Dermis microvascular lymphatic vessel endothelial cell (primary cell): ENCODE measurements at places on chromosomes 1 and 21. TPM values are rescaled to one million over a fixed set of nuclear protein-coding genes. Genes with fewer than 3 reads are reported as not detected.

OR6N1 gene
- not detected in 2 replicates for total RNA-seq

PLA2G2D gene
- not detected in 2 replicates for total RNA-seq

MRPL20 gene
- total RNA-seq, result 88.1 and 95.9 TPM in 2 replicates

DNA sequence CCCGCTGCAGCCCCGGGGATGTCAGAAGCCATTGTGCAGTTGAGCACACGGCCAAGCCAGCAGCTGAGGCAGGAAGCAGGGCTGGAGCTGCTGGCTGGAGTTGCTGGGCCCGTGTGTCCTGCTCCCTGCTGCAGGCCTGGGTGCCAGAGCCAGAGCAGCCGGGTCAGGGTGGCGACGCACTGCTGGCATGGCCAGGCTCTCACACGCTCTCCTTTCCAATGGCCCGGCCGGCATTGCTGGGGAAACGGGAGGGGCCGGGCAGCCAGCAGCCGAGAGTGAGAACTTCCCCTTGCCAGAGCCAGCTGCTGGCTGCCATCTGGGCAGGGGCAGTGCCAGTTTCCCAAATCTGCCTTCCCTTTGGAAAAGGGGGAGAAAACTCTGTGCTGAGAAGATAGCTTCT, 82.4 kb upstream of the PROX1 start:
- no peak for DNase-seq

GRCh38 chr1:56147459-56147858, 431.9 kb downstream of the PLPP3 start:
- DNase-seq, result no peak

DNA sequence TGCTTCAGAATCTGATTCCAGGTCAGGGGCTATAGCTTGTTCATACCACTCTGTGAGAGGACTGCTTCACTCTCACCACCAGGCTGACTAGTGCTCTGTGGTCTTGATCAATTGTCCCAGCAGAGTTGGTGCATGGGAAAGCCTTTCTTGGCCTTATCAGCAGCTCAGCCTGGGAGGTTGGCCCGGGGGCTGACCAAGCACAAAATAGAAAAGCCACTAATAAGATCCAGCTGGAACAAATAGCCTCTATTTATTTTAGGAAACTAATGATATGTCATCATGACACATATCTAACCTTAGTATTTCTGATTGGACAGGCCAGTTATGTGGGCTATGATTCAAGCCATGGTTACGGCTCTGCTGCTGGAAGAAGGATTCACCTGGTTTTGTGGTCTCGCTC, 134.2 kb downstream of the GDAP2 start:
- no peak for DNase-seq

- no peak for DNase-seq
These were observed 60.9 kb upstream of the TARBP1 start for GRCh38 chr1:234539666-234540403.

DNA sequence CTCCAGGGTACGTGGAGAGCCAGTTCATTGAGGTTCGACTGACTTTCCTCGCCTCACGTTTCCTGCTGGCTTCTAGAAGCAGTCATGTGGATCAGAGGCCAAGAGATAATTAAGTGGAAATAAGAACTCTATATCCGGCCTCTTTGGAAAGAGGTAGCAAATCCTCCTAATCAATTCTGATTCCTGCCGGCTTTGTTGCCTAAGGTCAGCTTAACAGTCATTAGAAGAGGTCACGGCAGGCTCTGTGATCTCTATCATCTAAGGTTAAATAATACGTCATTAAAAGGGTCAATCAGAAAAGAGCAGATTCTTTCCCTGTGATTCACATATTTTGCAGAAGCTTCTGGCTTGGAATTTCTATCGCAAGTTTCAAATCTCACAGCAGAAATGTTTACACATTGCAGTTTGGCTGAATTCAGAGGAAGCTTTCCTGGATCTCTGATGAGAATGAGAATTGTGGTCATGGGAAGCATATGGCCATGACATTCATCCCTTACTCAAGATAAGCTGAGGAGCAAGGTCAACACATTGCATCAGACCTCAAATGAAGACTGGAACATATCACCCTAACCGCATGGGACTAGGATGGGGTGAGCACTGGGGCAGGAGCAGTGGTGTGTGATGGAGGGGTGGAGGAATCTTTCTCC, 189.4 kb downstream of the PBX1 start:
- DNase-seq, result no peak

DNA sequence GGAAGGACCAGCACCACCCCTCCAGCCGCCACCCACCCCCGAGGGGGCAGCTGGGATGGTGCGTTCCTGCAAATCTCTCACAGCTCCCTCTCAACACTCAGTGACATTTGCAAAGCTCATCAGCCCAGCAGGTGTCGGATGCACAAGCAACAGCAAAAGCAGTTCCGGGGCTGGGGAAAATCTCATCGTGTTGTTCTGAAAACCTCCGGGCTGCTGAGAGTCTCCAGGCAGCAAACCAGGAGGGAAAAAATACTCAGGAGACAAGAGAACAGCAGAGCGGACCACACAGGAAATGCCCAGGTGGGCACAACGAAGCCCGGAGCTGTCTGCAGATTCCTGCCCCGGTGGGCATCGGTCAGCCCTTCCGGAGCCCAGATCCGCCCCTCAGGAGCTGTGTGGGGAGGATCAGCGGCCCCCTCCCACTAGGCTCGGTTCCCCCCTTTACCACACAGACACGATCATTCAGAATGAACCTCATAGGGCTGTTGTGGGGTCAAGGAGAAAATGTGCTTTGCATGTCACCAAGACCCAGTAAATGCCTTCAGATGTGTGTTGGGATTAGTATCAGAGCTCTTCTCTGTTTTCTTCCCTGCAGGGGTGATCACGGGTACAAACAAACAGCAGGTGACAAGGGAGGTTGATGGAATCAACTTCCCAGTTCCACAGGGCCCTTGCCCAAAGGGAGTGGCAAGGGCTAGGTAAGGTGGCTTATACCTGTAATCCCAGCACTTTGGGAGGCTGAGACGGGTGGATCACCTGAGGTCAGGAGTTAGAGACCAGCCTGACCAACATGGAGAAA, 127.0 kb upstream of the TIAM1 start:
- DNase-seq, result no peak

GRCh38 chr21:32198384-32198783, 80.5 kb downstream of the MIS18A start:
- no peak for DNase-seq

DNA sequence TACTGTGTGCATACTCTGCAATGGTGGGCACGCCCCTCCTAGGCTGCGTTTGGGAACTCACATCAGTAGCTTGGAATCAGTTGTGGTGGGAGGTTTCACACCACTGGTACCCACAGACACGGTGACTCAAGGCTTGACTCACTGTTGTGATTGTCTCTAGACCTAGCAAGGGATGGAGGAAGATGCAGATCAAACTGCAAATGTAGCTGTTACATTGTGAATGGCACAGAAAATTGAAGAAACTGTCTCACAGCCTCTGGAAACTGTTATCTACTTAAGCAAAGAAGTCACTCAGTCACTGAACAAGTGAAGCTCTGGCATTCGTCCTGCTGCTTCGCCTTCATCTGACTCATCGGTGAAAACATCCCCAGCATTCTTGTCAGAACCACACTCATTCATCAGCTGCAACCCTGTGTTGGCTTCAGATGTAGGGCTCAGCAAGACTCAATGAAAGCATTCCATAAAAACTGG, 59.5 kb downstream of the POFUT2 start:
- no peak for DNase-seq

DNA sequence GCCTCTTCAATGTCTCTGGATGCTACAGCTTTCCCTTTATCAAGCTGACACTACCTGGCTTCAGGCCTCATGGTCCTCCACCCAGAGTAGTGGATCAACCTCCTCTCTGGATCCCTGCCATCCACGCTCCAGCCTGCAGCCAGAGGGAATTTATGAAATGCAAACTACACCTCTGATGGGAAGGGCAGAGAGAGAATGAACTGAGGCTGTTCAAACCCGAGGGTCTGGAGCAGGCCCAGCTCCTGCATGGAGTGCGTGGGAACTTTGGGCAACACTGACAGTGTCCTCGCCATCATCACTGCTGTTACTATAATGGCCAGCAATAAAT, 157.8 kb downstream of the TRABD2B start:
- DNase-seq, result no peak
